ENCODE measurements at places on chromosomes 3 and 15. TPM values are rescaled to one million over a fixed set of nuclear protein-coding genes. Genes with fewer than 3 reads are reported as not detected.

DNA sequence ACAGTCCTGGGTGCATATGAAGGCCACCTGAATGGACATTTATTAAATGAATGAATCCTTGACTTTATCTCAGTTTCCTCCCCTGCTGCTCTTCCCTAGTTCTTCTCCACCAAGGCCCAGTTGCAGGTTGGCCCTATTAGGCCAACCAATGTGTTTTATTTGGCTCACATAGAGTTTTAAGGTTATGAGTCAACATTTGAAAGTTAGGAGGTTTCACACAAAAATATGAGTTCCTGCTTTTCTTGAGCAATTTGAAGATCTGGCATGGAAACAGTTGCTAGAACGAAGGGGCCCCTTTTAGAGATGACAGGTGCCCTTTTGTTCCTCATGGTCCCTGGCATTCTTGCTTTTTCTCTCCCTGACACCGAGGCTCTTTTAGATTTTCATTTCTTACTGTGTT is 83.0 kb upstream of the PDZRN3 start:
- no peak for DNase-seq

DNA sequence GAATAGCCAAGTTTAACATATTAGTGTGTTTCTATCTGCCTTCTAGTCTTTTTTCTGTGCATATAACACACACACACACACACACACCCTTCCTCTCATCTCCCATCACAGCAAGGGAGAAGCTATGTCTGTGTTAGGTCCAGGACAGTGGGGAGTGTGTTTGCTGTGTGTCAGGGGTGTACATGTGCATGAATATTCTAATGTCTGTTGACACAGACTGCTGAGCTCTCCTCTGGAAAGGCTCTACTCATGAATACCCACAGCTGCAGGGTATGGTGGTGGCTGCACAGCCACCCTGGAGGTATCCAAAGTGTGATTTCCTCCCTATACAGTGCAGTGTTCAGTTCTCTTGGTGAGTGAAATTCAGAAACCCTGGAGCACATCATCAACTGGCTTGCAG is 42.9 kb downstream of the ARNT2 start:
- DNase-seq = no peak

The SPRED1 gene
- total RNA-seq = 16.7 TPM

- DNase-seq = no peak
Observed at GRCh38 chr15:68512598-68512997, 66.2 kb upstream of the CORO2B start.

DNA sequence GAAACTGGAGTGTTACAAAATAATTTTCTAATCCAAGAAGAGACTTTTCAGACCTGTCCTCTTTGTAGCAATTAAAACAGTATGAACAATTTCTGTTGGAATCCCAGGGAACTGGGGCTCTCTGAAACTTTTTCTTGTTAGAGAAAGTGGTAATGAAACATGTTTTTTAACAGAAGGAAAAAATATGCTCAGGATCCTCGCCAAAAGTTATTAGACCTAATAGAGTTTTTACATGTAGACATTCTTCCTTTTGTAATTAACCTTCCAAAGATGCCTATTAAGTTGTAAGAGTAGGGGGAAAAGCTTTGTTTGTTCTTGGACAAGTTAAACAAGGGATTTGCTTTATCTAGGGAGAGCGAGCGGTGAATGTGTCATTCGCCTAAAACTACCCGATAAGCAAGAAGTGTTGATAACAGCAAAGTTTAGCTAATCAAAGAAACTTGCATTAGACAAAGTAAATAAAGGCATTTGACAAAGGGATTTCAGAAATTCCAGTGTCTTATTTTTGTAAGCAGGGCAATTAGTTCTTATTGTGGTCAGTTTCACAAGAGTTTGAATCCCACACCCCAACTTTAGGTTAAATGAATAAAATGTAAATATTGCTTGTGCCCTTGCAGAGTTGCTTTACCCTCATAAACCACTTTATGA is 2.3 kb downstream of the RARB start:
- DNase-seq = no peak

The CRTC3 gene
- total RNA-seq = 43.5 TPM

DNA sequence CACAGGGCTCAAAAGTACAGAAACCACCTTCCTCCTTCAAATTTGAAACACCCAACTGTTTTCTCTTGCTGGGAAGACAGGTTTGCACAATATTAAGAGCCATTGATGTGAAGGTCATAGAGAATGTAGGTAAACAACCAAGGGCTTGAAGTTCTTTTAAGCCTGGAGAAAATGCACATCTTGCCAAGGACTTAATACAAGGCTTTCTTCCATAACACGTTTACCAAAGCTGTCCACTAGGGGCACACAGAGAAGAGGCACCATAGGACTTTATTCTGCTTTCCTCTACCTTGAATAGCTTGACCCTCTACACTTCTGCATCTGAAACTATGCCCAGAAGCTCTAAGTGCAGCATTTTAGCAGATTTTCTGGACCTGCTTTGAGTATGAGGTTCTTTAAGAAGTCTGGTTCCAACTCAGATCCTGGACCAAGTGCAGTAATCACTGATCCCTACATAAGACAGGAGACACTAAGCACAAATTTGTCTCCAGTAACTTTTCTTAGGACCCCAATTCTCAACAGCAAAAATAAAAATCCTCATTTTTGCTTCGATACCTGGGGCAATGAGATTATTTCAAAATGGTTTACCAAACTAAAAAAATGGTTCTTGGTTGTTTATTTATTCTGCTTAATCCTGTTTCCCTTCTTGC is 138.0 kb downstream of the FBN1 start:
- no peak for DNase-seq

DNA sequence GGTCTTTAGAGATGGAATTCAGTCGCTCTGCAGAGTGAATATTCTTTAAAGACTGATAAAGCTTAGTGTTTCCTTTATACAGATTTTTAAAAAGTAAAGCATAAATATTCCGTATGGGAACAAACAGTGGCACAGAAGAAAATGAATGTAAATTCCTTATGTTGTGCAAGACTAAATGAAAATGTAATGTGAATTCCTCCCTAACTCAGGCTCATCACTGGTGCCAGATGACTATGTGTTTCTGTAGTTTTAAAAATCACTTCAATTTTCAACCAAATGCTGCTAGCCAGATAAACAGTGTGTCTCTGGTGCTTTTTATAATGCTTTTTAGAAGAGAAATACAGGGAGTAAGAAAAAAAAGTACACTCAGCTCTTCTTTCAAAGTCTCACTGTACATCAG is 154.8 kb upstream of the SNTN start:
- no peak for DNase-seq

The PP2D1 gene
- total RNA-seq = not detected

GRCh38 chr3:122208579-122208978 is 25.1 kb downstream of the CASR start:
- no peak for DNase-seq

DNA sequence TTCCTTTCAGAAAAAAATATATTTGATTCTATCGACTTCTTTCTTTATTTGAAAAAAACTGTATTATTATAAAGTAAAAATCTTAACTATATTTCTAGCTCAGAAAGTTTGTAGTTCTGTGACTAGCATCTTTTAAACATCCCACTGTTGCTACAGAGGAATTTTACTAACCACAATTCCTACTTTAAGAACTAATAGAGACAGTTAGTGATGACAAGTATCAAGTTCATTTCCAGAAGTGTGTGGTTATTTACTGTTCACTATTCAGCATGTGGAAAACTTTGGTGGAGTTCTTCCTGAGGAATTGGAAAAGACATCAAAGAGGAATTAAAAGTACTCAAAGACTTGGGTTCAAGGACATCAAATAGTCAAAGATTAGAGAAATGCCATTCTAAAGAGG is 524.1 kb upstream of the CBLB start:
- no peak for DNase-seq

DNA sequence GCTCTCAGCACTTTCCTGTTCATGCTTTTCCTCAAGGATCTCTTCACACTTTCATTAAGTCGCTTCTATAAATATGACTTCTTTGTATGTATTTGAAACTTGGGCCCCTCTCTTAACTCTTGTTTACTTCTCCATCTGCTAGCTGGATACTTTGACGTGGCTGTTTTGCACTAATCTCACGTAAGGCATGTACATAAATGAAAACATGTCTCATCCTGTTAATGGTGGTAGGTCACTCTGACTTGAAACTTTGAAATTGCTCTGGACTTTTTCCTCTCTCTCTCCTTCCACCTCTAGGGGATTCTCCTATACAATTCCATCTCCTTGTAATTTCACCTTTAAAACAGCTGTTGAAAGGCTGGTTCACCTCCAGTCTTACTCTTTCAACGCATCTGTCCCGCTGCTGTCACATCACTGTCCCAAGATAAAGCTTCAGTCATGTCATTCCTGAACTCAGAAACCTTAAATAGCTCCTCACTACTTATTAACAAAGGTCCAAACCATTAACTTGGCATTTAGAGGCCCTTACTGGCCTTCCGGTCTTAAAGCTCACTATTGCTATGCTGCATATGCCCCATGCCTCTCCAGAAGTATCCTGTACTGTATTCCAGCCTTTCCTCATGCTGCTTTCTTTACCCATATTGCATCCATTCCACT is 1.2 kb downstream of the BLOC1S6 start:
- DNase-seq = no peak

GRCh38 chr3:10748040-10748439 is 68.0 kb upstream of the SLC6A11 start:
- DNase-seq = no peak

The TIMP4 gene
- total RNA-seq = 35.1 TPM

The GASK1A gene
- total RNA-seq = 10.6 TPM

DNA sequence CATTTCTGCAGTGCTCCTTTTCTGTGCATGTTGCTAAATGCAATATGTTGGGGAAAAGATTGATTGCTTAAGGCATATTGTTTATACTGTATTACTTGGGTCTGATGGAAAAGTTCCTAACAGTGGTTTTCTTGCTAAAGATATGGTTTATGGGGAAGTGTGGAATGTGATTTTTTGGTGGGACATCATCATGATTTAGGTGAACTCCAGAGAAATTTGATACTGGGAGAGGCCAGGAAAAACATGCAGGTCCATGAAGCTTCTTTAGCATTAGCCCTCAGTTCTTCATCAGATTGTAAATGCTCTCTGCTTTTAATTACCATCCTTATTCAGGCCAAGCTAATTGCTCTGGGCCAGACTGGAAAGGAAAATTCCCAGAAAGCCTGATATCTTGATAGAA is 147.5 kb downstream of the LRTM1 start:
- DNase-seq = no peak

DNA sequence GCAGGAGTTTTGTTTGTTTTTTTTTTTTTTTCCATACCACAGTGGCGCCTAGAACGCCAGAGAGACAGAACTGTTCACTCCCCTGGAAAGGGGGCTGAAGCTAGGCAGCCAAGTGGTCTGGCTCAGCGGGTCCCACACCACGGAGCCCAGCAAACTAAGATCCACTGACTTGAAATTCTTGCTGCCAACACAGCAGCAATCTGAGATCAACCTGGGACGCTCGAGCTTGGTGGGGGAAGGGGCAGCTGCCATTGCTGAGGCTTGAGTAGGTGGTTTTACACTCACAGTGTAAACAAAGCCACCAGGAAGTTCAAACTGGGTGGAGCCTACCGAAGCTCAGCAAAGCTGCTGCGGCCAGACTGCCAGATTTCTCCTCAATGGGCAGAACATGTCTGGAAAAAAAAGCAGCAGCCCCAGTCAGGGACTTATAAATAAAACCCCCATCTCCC is 29.8 kb downstream of the SPICE1 start:
- DNase-seq = no peak

DNA sequence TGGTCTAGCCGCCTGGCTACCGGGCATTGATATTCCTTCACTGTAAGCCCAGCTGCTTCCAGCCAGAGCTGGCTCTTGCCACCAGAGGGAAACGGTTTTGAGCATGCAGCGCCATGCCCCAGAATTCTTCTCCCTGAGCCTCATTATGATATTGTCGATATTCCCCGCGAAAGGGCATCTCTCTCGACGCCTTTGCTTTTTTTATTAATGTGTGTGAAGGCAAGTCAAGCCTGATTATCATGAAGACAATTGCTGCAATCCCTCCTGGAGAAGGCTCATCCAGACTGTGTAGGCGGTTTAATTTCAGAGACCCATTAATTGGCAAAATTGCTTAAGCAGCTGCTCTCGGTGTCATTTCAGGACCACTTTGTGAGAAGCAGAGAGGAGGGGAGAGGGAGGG is 321.2 kb upstream of the TLE3 start:
- no peak for DNase-seq

- no peak for DNase-seq
Observed at GRCh38 chr15:86615411-86615810, 535.7 kb downstream of the AGBL1 start.

DNA sequence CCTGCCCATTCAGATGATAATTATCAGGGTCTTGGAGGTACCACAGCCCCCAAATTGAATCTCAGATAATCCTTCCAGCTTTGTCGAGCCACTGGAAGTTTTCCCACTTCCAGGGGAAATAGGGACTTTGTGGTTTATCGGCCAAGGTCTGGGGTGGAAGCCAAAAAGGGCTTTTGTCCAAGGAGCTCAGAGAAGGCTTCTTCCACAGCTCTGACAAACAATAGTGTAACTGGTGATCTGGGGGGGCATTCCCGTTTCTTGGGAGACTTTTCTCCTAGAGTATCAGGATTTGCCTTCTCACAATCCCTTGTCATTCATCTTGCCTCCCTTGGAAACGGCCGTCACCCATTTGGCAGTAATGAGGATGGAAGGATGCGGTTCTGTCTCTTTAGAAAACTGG is 18.4 kb downstream of the SRGAP3 start:
- no peak for DNase-seq

- no peak for DNase-seq
Observed at GRCh38 chr3:110598847-110599490, 472.6 kb upstream of the NECTIN3 start.

DNA sequence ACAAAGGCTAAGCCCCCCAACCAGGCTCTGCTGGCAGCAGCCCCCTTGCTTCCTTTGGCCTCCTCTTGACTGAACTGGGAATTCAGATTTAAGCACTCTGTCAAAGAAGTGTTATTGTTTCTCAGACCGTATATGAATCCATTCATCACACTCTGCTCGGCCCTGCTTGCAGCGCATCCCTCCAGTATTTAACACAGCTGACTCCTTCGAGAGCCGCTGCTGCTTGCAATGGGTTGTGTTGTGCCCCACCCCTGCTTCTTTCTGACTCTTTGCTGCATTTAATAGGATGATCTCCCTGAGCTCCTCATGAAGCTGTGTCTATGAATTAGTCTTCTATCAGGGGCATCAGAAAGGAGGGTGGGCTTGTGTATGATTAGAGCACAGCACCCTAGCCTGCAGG is 31.2 kb downstream of the C3orf20 start:
- no peak for DNase-seq

- DNase-seq = no peak
Observed at GRCh38 chr3:29329986-29330890, 49.4 kb downstream of the RBMS3 start.

The SENP2 gene
- 13.8 TPM for total RNA-seq

- no peak for DNase-seq
Observed at GRCh38 chr15:39230205-39230907, 350.5 kb upstream of the THBS1 start.

DNA sequence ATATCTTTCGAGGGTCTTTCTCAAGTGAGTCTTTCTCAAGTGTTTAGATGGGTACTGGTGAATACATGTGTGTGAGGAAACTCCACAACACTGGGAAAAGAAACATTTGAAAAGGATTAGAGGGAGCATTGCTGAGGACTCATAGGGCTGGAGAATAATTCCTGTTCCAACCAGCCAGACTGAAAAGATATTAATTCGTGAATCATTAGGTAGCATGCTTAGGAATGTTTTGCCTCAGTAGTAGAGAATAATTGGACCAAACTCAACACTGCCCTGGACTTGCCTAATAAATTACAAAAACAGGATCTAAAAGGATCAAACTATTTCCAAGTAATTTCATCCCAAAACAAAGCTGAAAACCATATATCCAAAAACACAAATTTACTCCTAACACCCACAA is 17.3 kb downstream of the PP2D1 start:
- no peak for DNase-seq

The MYD88 gene
- 45.9 TPM for total RNA-seq

The B3GALNT1 gene
- 4.9 TPM for total RNA-seq

The FGF7 gene
- 137 TPM for total RNA-seq

GRCh38 chr3:149152420-149152819 is 23.0 kb downstream of the HPS3 start:
- DNase-seq = no peak
